ENCODE measurements at places on chromosomes 4 and X.

GRCh38 chr4:25993395-25994185 lies 79.6 kb downstream of the SMIM20 start:
- peak; percentile 30 for DNase-seq

- DNase-seq: no peak
Observed at GRCh38 chr4:136650541-136651277, 881.6 kb downstream of the PCDH18 start.

DNA sequence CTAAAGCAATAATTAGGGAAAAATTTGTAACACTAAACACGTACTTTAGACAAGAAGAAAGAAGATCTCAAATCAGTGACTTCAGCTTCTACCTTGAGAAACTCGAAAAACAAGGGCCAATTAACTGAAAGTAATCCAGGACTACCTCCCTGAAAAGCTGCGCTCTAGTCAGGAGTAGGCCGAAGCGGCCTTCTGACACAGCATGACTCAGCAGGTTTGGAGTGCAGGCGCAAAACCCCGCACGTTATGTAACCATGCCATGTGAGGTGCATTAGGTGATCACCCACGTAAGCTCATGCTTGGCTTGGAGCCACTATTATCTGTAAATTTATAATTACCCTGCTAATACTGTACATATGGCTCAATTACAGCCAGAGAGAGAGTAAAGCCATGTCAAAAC lies 52.8 kb upstream of the CCDC149 start:
- no peak for DNase-seq

DNA sequence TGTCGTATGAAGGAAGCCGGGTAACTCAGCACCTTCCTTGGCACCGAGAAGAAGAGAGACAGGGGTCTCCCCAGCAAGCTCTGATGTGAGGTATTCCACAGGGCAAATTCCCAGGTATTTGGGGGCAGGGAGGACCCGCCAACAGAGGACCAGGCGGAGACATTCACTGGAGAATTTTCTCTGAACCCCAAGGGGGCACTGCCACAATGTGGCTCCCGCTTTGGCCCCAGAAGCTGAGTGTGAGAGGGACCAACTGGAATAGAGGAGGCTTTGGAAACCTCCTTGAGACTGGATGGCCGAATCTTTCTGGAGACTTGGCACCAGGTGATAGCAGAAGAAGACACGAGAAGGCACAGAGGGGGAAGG lies 735 bp upstream of the GABRE start:
- DNase-seq: no peak

DNA sequence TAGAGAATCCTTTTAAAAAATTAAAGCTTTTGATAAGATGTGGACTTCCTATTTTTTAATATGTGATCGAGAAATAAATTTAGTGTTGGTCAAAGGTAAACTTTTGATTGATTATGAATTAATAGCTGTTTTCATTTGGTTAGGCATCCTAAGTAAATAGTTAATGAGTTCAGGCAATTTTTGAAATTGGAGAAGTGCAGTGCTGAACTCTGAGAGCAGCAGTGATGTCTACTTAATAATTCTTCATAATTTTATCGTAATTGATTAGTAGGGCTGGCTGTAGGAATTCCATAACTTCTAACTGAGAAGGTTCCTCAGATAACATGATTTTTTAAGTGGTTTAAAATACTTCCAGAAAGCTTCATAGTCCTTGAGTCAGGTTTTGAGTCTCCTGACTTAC lies 1.5 kb downstream of the MND1 start:
- DNase-seq: no peak

DNA sequence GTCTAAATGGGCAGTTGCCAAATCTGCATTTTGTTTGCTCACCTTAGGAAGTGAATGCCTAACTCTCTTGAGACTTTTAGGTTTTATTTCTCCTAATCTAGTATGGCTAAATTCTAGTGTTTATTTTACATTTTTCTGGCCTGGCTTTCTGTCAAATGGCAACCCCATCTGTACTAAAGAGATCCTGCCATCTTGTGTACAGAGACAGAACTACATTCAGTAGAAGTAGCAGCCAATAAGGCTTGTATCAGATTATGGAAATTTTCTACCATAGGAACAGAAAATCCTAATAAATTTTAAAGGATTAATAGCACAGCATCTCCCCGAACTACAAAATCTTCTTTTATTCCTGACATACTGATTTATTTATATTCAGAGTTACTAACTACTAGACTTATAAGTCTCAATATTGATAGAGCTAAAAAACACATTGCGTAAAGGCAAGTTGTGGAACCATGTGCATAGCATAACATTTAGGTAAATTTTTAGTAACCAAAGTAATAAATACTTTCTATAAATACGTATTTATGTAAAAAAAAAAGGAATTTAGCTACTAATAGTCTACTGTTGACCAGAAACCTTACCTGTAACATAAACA lies 45.5 kb downstream of the TMEM144 start:
- DNase-seq: no peak
